GM12891 (cell line): ENCODE measurements at places on chromosomes 5 and 9.

- no peak for DNase-seq
Observed at GRCh38 chr5:146548781-146549449, 32.9 kb upstream of the GPR151 start.

DNA sequence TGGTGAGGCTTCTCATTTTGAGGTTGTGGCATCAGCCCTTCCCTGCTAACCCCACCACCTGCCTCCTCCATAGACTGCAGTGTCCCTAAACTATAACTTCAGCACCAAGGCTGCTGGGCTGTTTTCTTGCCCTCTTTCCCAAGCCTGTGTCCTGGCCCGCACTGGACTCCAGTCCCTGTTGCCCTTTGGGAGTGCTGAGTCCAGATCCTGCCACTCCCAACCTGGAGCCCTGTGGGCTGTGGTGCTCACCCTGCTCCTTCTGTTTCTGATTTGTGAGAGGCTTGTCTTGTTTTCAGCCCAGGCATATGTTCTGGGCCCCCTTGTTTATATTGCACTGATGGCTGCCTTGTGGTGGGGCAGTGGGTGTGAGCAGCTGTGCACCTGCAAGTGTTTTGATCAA is 39.7 kb upstream of the RNU6ATAC start:
- DNase-seq = no peak

- DNase-seq = no peak
Observed at GRCh38 chr5:56962286-56962685, 10.4 kb upstream of the MIER3 start.

GRCh38 chr5:14063138-14063537 is 80.0 kb upstream of the TRIO start:
- no peak for DNase-seq

- no peak for DNase-seq
Observed at GRCh38 chr9:74951725-74952151, 974 bp downstream of the C9orf40 start.

GRCh38 chr9:89491694-89492093 is 6.2 kb downstream of the SEMA4D start:
- DNase-seq = no peak

- no peak for DNase-seq
Observed at GRCh38 chr9:15642369-15642962, 89.6 kb downstream of the CCDC171 start.

DNA sequence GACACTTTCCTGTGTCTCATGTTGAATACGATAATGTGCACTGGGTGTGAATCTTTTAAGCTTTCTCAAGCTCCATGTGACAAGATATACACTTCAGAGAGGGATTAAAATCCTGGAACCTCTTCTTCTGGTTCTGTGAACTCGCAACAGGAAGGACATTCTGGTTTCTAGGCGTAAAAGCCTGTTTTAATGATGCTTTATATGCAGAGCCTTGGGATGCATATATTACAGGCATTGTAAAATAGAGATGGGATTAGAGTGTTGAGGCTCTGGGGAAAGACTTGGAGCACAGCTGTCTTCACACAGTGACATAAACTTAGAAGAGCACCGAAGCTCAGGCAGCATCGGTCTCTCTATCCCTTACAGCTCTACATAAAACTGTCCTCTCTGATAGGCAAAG is 107.7 kb upstream of the SV2C start:
- DNase-seq = no peak

- no peak for DNase-seq
Observed at GRCh38 chr5:118257066-118257465, 731.3 kb downstream of the DTWD2 start.
